ENCODE measurements at places on chromosomes 3 and 15. TPM values are rescaled to one million over a fixed set of nuclear protein-coding genes. Genes with fewer than 3 reads are reported as not detected.

The GPR149 gene
- not detected for total RNA-seq

GRCh38 chr3:47348411-47349154, 32.2 kb upstream of the PTPN23 start:
- DNase-seq: no peak
- no peaks in the 10 kb centered on the region for H3K4me1 ChIP-seq

DNA sequence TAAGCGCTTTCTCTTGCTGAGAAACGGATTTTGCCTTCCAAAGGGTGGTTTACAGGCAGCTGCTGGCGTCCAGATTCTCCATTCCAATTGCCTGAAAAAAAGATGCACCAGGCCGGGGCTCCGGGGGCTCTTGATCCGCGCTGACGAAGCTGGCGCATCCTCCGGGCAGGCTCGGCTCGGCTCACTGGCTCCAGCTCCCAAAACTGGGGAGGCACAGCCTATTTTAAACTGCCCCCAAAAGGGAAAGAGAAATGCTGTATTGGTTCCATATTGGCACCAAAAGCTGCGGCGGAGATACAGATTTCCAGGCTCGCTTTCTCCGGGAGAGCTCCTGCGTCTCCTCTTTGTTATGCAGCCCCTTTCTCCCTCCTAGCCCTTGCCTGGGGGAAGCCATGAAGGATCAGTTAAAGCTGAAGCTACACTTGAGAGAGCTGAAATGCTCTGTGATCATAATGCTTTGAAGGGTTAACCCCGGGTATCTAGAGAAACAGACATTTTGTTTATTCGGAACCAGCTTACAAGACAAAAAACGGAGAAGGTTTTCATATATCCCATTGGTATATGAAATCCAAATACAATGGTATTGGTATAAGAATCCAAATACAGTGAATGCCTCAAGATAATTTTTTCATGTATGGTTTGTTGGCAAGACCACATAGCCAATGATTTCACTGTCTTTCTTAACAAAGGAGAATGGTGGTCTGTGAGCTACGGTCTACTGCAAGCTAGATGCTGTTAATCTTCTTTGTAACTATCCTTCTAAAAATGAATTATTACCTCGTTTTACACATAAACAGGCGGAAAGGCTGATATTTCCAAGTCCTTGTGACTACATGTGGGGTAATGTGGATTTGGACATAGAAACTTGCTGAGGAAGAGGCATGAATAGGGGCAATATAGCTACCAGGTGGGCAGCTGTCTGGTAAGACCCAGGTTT, 693 bp downstream of the CD200 start:
- H3K4me1 ChIP-seq: peaks cover 25% of the 10 kb centered on the region
- no peaks in the 10 kb centered on the region for H3K27me3 ChIP-seq
- peak; percentile 60 for DNase-seq
- no peaks in the 10 kb centered on the region for H3K36me3 ChIP-seq

GRCh38 chr3:160931474-160931873, 173.7 kb downstream of the B3GALNT1 start:
- no peaks in the 10 kb centered on the region for H3K27me3 ChIP-seq
- no peaks in the 10 kb centered on the region for H3K36me3 ChIP-seq
- no peak overlapping the region for H3K27ac ChIP-seq
- no peaks in the 10 kb centered on the region for H3K4me1 ChIP-seq

The LMLN gene
- 7.4 TPM for total RNA-seq

The ANKDD1A gene
- 6.1 TPM for total RNA-seq

The ERC2 gene
- 24.8 TPM for total RNA-seq

The MKRN3 gene
- total RNA-seq: not detected

DNA sequence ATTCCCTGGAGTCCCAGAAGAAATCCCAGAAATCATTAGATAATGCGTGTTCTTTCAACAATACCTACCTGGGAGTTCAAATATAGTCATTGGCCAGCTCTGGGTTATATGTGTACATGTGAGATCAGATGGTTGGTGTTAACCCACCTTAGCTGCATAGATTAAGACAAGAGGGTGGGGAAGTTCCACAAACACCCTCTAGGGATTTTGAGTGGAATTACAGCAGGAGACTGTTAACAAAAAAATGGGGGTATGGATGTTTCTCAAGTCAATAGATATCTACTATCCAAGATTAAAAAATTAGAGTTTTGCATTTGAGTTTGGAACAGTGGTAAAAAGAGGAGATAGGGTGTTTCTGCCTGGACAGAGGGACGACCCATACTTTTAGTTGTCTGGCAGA, 282.5 kb upstream of the CNTN3 start:
- H3K27me3 ChIP-seq: no peaks in the 10 kb centered on the region
- no peak overlapping the region for H3K27ac ChIP-seq
- H3K4me3 ChIP-seq: no peak overlapping the region
- peak; percentile 4 for DNase-seq
- H3K36me3 ChIP-seq: no peaks in the 10 kb centered on the region

The CCR3 gene
- not detected for total RNA-seq

DNA sequence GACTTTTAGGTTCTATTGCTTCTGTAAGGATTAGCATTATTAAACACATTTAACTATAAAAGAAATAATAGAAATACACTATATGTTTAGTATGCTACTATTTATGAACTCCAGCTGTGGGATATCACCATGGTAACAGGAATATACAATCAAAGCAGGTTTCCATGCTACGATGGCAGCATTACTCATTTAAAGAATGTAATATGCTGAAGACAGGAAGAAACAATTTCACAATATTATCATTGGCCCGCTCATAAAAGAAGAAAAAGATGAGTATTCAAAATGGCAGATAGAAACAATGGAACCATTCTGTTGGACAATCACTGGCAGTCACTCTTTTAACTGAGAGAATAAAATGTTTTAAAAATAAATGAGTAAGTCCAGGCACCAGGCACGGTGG, 153.4 kb downstream of the CBLB start:
- no peaks in the 10 kb centered on the region for H3K27me3 ChIP-seq
- H3K27ac ChIP-seq: no peak overlapping the region
- no peak for DNase-seq
- H3K36me3 ChIP-seq: peaks cover 21% of the 10 kb centered on the region
- no peaks in the 10 kb centered on the region for H3K4me1 ChIP-seq
- H3K4me3 ChIP-seq: no peak overlapping the region

GRCh38 chr3:125163739-125164601, 48.6 kb downstream of the SLC12A8 start:
- peaks cover 18% of the 10 kb centered on the region for H3K4me1 ChIP-seq
- no peak overlapping the region for H3K4me3 ChIP-seq
- no peaks in the 10 kb centered on the region for H3K27me3 ChIP-seq
- peak; percentile 43 for DNase-seq
- H3K36me3 ChIP-seq: no peaks in the 10 kb centered on the region

DNA sequence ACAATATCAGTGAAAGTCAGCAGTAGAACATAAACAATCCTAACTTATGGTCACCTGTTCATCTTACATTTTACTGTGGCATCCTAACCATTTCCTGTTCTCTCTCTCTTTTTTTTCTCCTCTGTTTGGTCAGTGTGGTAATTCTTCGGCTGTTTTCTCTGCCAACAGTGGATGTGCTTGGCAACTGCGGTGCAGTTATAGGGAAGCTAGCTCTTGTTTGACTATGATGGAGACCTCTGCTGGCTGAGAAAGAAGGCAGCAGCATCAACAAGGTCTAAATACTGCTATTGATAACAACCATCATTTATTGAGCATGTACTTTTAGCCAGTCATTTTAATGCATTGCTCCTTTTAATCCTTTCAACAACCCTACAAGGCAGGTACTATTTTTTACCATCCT, 723 bp upstream of the DRD3 start:
- H3K4me3 ChIP-seq: no peak overlapping the region
- H3K27ac ChIP-seq: no peak overlapping the region
- H3K36me3 ChIP-seq: no peaks in the 10 kb centered on the region
- DNase-seq: peak; percentile 39

DNA sequence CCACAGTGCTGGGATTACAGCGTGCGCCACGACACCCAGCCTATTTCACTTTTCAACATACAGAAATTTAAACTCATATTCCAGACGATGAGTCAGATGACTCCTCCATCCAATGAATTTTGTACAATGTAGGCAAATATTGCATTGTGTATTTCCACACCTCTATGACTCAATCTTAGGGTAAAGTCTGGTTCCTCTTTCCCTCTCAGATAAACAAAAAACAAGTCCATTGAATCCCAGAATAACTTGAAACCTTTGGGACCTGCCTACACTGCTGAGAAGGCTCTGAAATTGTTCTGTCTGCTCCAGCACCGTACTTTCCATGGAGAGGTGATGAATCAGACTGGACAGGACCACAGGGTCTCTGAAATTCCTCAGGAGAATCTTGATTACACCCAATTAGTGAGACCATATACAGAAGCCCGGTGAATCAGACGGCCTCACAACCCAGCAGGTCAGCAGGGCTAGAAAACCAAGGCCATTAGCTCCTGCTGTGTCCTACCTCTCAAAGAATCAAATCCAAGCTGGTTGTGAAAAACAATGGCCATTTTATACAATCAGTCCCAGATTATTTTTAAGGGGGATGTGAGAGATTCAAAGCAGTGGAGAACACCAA, 112.6 kb downstream of the ERC2 start:
- DNase-seq: no peak
- H3K4me3 ChIP-seq: no peak overlapping the region
- H3K36me3 ChIP-seq: no peaks in the 10 kb centered on the region
- H3K27me3 ChIP-seq: no peaks in the 10 kb centered on the region
- no peaks in the 10 kb centered on the region for H3K4me1 ChIP-seq

The DOCK3 gene
- total RNA-seq: 11.1 TPM

- H3K4me3 ChIP-seq: no peak overlapping the region
- no peak overlapping the region for H3K27ac ChIP-seq
- H3K4me1 ChIP-seq: peaks cover 9% of the 10 kb centered on the region
- H3K27me3 ChIP-seq: no peaks in the 10 kb centered on the region
- DNase-seq: no peak
- no peaks in the 10 kb centered on the region for H3K36me3 ChIP-seq
Observed at GRCh38 chr15:92023965-92024364, 170.5 kb downstream of the SLCO3A1 start.

DNA sequence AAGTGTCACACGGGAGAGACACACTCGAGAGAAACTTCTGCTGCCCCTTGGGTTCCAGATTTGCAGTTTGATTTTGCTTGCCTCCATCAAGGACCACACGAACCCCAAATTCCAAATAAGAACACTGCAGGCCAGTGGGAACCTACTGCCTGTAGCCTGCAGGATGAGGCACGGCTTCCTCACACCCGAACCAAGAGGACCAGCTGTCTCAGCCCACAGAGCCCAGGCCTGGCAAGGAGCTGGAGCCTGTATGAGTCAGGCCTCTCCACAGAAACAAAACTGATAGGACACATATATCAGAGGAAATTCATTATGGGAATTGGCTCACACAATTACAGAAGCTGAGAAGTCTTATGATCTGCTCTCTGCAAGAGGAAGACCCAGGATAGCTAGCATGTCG, 188.1 kb upstream of the NSMCE3 start:
- H3K36me3 ChIP-seq: no peaks in the 10 kb centered on the region
- DNase-seq: no peak
- no peak overlapping the region for H3K27ac ChIP-seq
- H3K27me3 ChIP-seq: no peaks in the 10 kb centered on the region
- peaks cover 8% of the 10 kb centered on the region for H3K4me1 ChIP-seq
- no peak overlapping the region for H3K4me3 ChIP-seq

DNA sequence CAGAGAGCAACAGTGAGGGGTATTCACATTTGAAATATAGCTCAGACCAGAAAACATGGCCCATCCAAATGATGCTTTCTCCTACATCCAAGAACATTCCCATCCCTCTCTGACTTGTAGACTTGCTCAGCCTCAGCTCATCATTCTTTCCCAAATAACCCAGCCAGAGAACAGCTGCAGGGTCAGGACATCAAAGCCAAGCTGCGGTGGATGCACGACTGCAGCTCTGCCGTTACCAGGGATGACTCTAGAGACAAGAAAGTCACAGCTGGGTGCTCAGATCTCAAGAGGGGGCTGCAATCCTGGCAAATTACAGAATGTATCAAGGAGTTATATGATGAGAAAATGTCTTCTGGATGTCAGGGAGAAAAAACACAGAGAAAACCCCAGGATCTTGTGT, 944.3 kb downstream of the NTRK3 start:
- no peaks in the 10 kb centered on the region for H3K27me3 ChIP-seq
- peaks cover 21% of the 10 kb centered on the region for H3K4me1 ChIP-seq
- no peak for DNase-seq

The PAQR9 gene
- total RNA-seq: 2.2 TPM

DNA sequence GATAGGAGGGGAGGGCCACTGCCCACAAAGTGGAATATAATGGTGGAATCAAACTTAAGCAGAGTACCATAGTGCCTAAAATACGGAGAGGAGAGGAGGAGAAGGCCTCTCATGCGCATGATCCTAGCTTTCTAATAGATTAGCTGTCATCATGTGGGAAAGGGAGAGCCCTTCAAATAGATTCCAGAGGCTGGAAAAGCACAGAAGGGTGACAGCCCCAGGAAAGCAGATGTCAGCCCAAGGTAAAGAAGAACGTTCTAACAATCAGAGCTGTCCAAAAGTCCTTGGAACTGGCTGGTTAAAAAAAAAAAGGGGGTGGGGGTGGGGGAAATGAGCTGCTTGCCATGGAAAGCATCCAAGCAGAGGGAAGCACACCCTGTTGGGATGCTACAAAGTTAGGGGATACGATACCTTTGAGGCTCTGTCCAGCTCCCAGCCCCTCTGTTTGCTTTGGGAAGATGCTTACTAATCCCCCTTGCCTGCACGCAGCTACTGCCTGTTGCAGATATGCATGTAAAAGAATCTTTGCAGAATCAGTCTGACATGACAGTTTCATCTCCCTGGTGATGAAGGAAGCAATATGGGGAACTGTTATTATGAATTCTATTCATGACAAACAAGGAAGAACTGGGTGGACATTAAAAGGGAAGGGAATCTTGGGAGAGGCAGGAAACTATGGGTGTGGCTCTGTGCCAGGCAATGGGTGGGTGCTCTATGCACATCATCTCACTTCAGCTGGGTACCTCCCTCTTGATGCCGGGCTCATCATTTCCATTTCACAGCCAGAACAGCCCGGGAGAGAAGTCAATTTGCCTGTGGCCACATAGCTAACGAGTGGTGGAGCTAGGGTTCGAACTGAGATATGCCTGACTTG, 10.1 kb upstream of the LMCD1 start:
- H3K27me3 ChIP-seq: peaks cover 19% of the 10 kb centered on the region
- H3K4me3 ChIP-seq: no peak overlapping the region
- no peak for DNase-seq
- H3K36me3 ChIP-seq: no peaks in the 10 kb centered on the region
- H3K27ac ChIP-seq: no peak overlapping the region

The SPTBN5 gene
- total RNA-seq: not detected

GRCh38 chr3:23623844-23624243, 181.9 kb upstream of the UBE2E1 start:
- no peak overlapping the region for H3K4me3 ChIP-seq
- no peaks in the 10 kb centered on the region for H3K27me3 ChIP-seq
- H3K4me1 ChIP-seq: no peaks in the 10 kb centered on the region
- no peaks in the 10 kb centered on the region for H3K36me3 ChIP-seq
- DNase-seq: no peak

The AHSG gene
- total RNA-seq: not detected

GRCh38 chr15:40590667-40591050, 3.4 kb upstream of the KNL1 start:
- no peak for DNase-seq
- no peaks in the 10 kb centered on the region for H3K36me3 ChIP-seq
- H3K4me3 ChIP-seq: no peak overlapping the region
